ENCODE measurements at places on chromosomes 11 and 22. TPM values are rescaled to one million over a fixed set of nuclear protein-coding genes. Genes with fewer than 3 reads are reported as not detected.

The ZC3H12C gene
- 22.8 TPM for total RNA-seq

The MMP13 gene
- total RNA-seq = not detected

The ZNF214 gene
- total RNA-seq = 3.3 TPM

- no peak for DNase-seq
These were observed 14.9 kb downstream of the PGAP2 start for GRCh38 chr11:3823303-3823702.

- no peak for DNase-seq
These were observed at the start of gene ANO9 for GRCh38 chr11:441418-442274. ANO9 (minus strand) TSS chr11:442011; CDS start chr11:441926, 85 bp downstream.

The NNMT gene
- 382 TPM for total RNA-seq

The MS4A2 gene
- total RNA-seq = 0.32 TPM

The RPLP2 gene
- total RNA-seq = 813 TPM

DNA sequence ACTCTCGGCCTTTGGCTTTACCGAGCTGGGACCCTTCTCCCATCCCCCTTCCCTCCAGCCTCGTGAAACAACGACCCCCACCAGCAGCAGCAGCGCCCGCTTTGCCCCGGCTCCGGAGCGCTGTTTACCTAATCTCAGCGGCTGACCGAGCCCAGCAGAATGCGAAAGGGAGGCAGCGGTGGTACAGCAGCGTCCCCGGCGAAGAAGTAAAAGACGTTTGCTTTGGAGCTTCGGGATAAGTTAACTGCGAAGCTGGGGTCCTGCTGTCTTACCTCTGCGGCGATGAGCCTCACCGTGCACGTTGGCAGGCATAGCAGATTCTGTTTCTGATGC lies 2.0 kb upstream of the LARGE1 start:
- no peak for DNase-seq

DNA sequence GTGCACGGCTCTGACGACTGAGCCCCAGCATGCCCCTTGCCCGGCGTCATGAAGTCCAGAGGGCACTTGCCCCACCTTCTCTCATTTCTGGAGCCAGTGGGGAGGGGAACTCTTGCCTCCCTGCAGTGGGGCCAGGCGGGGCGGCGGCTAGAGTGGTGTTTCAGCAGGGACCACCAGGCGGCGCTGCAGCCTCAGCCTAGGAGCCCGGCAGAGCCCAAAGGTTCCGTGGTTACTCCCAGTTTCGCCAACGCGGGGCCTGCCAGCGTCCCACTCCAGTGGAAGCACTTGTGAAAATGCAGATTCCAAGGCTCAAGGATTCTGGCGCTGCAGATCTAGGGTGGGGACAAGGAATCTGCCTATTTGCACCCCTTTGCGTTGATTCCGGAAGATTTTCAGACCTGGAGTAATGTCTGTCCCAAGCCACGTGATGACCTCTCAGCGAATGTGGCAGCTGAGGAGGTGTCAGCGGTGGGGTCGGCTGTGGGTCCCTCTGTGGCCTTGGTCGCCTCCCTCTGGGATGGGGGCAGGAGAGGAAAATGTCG lies 55.7 kb downstream of the CD82 start:
- DNase-seq = peak; percentile 93

The DCHS1 gene
- 60.9 TPM for total RNA-seq

GRCh38 chr11:34356130-34356529 lies 1.7 kb downstream of the ABTB2 start:
- DNase-seq = no peak

- no peak for DNase-seq
These were observed 118.0 kb downstream of the SIK3 start for GRCh38 chr11:116980136-116980793.

The MISFA gene
- not detected for total RNA-seq

The SGSM1 gene
- 1.7 TPM for total RNA-seq

- no peak for DNase-seq
These were observed 107.2 kb downstream of the TSPAN18 start for GRCh38 chr11:44833877-44834452.

DNA sequence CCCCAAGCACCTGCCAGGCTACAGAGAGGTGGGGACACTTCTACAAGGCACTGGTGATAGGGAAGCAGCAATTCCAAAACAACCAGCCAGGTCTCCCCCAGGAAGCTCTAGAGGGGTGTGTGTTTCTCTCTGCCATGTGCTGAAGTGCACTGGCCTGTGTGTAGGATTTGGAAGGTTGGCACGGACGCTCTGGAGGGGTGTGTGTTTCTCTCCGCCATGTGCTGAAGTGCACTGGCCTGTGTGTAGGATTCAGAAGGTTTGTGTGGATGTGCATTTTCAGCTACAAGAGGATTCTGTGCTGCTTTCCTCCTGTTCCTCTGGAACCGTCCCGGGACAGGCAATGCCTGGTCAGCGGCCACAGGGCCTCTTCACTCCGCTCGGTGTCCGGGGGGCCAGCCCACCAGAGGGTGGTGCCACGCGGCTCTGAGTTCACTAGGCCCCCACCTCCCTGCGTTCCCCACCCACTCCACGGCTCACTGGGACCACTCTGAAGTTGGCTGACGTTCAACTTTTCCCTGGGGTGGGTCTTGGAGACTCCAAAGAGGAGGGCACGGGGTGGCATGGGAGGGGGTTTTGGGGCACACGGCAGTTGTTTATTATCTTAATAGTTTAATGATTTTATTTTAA lies 552.8 kb downstream of the BRD1 start:
- DNase-seq = no peak

DNA sequence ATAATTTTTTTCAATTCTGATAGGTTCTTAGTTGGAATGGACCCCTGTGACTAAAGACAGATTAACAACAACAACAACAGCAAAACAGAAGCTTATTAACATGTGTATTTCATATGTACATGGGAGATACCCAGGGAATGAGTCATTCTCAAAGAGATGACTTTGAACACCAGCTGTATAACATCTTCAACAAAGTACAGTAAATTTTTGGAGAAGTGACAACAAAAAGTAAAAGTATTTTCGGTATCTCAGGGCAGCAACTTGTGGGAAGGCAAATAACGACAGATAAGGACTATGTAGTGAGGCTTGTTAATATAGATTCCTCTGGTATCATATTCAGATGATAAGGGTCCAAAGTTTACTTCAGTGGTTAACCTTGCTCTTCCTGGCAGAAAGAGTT lies 573.4 kb upstream of the RAG2 start:
- no peak for DNase-seq

DNA sequence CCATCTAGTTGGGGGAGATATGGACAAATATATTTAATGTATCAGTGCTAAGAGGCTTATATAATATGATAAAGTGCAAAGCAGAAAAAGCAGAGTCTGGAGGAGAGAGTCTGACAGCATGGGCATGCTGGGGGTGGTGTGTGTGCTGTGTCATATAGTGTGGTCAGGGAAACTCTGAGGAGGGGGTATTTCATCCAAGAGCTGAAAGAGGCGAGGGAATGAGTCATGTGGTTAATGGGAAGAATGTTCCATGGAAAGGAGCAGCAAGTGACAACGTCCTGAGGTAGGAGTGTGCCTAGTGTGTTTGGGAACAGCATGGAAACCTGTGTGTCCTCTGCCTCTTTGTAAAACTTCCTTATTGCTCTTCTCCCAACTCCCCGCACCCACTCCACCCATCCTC lies 38.0 kb downstream of the EIF3F start:
- no peak for DNase-seq

DNA sequence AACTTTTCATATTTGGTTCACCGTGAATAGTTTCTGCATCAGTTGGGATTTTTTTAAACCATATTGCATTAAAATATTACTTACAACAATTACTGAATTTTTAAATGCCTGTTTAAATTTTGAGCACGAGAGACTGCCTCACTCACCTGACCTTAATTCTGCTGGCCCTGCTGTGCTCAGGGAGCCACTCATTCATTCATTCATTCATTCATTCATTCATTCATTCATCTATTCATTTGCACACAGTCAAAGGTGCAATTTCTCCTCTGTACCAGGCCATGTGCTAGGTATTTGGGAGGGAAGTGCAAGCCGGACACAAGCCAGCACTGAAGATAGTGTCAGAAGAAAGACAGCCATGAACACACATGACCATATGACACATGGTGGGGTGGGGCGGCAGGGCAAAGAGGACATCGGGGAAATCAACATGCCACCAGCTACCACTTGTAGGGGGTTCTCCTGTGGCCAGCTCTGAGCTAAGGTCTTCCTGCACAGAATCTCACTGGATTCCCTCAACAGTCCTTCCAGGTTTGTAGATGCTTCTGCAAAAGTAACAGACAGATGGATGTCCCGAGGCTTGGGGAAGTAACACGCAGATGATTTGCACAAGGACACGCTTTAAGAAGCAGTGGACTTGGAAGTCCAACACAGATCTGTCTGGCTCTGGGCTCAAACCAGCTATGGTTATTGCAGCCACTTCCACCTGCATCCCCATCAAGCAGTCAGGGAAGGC lies 568 bp upstream of the CSF2RB start:
- DNase-seq = no peak

GRCh38 chr22:29195964-29196666 lies 9.6 kb upstream of the EMID1 start:
- DNase-seq = no peak

DNA sequence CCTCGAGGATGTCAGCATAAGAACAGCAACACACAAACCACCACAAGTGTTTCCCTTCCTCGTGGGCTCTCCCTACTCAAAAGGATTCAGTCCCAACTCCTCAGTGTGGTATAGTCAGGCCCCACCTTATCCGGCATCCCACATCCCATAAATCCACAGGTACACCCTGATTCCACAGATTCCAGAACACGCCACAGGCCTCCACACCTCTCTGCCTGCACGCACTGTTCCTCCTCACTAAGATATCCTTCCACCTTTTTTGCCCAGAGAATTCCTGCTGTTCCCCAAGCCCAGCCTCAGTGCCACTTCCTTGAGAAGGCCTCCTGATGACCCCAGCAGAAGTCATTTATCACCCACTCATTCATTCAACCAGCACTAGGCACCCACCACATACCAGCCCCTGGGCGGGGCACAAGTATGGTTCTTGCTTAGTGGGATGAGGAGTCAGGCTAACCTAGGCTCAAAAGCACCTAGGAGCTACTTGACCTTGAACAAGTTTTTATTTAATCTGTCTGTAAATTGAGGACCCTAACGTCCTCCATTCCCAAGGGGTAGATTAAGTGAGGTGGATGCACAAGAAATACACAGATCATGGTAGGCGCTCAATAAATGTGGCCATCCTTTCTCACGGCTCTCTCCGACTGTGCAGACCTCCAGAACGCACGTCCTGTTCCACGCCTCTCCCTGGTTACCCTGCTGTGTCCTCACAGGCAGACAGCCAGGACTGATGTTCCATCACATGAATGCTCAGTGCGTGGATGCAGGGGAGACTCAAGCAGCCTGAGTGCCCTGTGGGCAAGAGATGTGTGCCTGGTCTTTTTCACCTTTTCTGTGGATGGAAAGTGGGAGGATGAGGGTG lies 2.1 kb upstream of the KCNJ4 start:
- no peak for DNase-seq

GRCh38 chr11:61290905-61291690 lies 4.0 kb downstream of the VWCE start:
- DNase-seq = no peak

The DNAJB13 gene
- total RNA-seq = not detected

- no peak for DNase-seq
These were observed 332.9 kb downstream of the NTM start for GRCh38 chr11:131703311-131703710.

GRCh38 chr11:115518983-115519628 lies 14.9 kb upstream of the CADM1 start:
- no peak for DNase-seq

The MMP3 gene
- 1.2 TPM for total RNA-seq

Measured in esophagus muscularis mucosa (tissue), 4 donors.